HS-5 (cell line): ENCODE measurements at places on chromosomes 16 and 17.

- no peak for DNase-seq
Measured at GRCh38 chr17:27295945-27296344, 2.0 kb downstream of the WSB1 start.

- DNase-seq = no peak
Measured at GRCh38 chr16:86363836-86364618, 146.3 kb upstream of the FOXF1 start.

DNA sequence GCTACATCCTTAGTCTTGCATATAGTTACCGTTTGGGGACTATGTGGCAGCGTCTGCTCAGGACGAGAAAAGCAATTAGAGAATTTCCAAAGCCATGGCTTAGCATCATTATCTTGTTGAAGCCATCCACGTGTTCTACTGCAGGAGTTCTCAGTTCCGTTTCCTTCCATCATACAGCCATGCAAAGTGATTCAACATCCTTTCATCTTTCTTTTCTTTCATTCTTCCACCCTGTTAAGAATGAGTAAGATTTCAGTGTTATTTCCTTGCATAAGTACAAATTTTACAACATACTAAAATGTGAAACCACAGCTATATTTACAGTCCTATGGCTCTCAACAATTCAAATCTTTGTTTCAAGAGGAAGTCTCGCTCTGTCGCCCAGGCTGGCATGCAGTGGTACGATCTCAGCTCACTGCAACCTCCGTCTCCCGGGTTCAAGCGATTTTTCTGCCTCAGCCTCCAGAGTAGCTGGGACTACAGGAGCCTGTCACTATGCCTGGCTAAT, 3.8 kb downstream of the MARF1 start:
- no peak for DNase-seq

- DNase-seq = no peak
Measured at GRCh38 chr17:21523497-21524210, 147.5 kb downstream of the KCNJ12 start.

- DNase-seq = no peak
Measured at GRCh38 chr16:54176376-54176901, 110.1 kb downstream of the IRX3 start.

GRCh38 chr17:8724451-8724850, 20.2 kb downstream of the CCDC42 start:
- no peak for DNase-seq

DNA sequence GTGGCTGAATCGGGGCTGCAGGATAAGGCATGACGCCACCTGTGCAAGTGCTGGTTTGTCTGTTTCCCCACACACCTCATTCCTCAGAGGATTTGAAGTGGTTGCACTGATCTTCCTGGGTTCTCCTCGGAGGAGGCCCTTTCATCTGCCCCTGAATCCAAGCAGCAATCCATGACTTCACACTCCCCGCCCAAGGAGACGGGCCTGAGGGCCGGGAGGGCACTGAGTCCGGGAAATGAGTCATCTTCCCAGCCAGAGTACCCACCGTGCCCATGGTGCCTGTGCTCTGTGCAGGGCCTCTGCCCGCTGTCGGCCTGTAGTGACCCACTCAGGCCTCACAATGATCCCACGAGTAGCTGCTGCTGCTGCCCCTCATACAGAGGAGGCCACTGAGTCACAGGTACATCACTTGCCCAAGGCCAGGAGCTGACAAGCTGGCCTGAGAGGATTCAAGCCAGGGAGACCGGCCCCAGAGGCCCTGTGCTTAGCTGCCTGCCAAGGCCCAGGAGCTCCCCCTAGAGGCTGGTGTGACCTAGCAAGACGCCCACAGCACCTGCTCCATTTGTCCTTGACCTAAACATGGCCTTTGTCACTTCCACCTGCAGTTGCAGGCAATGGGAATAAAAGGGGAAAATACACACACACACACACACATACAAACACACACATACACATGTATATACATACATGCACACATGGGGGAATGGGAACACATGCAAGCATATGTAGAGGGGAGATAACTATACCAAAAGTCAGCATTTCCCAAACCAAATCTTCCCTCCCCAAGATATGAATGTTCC, 240.0 kb downstream of the C16orf95 start:
- DNase-seq = no peak

- DNase-seq = no peak
Measured at GRCh38 chr16:4512473-4512872, 26.1 kb downstream of the CDIP1 start.

GRCh38 chr17:81452551-81452950, 57.3 kb downstream of the BAHCC1 start:
- no peak for DNase-seq

DNA sequence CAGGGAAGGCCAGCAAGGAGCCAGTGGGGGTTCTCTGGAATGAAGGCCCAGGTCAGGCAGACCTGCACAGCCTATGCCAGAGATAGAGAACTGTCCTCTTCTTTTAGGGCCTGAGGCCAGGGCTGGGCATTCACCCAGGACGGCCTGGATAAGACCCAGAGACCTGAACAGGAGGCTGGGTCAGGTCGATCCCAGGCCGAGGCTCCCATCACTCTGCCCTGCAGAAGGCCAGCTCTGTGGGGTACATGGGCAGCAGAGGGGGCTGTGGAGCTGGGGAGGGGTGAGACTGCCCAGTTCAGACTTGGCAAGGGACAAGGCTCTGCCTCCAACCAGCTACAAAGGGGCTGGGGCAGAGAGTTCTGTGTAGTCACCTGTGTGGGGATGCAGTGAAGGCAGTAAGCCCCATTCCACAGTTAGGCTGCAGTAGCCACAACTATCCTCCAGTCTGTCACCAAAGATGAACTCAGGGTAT, 14.6 kb downstream of the HSD11B2 start:
- DNase-seq = no peak

GRCh38 chr17:28925912-28926365, 23.1 kb upstream of the DHRS13 start:
- peak; percentile 80 for DNase-seq

- peak; percentile 22 for DNase-seq
Measured at GRCh38 chr17:78708510-78708973, 73.5 kb downstream of the CYTH1 start.

- DNase-seq = no peak
Measured at GRCh38 chr16:15033309-15033707, 22.6 kb downstream of the NTAN1 start.

- DNase-seq = peak; percentile 65
Measured at GRCh38 chr16:88306860-88307545, 75.8 kb upstream of the ZNF469 start.

DNA sequence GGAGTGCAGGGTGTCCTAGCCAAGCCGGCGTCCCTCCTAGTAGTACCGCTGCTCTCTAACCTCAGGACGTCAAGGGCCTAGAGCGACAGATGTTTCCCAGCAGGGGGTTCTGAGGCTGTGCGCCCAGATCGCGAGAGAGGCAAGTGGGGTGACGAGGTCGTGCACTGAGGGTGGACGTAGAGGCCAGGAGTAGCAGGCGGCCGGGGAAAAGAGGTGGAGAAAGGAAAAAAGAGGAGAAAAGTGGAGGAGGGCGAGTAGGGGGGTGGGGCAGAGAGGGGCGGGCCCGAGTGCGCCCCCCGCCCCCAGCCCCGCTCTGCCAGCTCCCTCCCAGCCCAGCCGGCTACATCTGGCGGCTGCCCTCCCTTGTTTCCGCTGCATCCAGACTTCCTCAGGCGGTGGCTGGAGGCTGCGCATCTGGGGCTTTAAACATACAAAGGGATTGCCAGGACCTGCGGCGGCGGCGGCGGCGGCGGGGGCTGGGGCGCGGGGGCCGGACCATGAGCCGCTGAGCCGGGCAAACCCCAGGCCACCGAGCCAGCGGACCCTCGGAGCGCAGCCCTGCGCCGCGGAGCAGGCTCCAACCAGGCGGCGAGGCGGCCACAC, at the start of gene MMP2:
Gene MMP2 (plus strand): TSS at position 372 of the 603 bp plus-strand sequence. CDS start 282 bp downstream, outside the sequence.
- DNase-seq = no peak

DNA sequence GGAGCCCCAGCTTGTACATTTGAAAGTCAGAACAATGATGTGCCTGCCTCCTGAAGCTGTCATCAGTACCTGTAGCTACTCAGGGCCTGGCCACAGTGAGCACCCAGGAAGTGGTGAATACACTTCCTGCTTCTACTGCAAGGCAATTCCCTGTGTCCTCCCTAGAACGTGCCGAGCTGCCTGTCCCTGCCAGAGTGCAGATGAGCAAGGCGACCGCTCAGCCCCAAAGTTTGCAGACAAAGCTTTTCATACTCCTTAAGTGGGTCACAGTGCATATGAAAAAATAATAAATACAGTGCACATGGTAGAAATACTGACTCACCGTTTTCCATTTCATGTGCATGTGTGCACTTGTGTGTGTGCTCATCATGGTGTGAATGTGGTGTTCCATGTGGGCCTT, 77.3 kb downstream of the MPRIP start:
- no peak for DNase-seq

GRCh38 chr17:57422574-57423164, 166.3 kb downstream of the MSI2 start:
- peak; percentile 19 for DNase-seq

GRCh38 chr17:72184805-72185204, 64.0 kb downstream of the SOX9 start:
- DNase-seq = no peak

- DNase-seq = no peak
Measured at GRCh38 chr16:47815655-47816054, 340.1 kb downstream of the ABCC12 start.

GRCh38 chr17:72498364-72499210, 377.8 kb downstream of the SOX9 start:
- no peak for DNase-seq

DNA sequence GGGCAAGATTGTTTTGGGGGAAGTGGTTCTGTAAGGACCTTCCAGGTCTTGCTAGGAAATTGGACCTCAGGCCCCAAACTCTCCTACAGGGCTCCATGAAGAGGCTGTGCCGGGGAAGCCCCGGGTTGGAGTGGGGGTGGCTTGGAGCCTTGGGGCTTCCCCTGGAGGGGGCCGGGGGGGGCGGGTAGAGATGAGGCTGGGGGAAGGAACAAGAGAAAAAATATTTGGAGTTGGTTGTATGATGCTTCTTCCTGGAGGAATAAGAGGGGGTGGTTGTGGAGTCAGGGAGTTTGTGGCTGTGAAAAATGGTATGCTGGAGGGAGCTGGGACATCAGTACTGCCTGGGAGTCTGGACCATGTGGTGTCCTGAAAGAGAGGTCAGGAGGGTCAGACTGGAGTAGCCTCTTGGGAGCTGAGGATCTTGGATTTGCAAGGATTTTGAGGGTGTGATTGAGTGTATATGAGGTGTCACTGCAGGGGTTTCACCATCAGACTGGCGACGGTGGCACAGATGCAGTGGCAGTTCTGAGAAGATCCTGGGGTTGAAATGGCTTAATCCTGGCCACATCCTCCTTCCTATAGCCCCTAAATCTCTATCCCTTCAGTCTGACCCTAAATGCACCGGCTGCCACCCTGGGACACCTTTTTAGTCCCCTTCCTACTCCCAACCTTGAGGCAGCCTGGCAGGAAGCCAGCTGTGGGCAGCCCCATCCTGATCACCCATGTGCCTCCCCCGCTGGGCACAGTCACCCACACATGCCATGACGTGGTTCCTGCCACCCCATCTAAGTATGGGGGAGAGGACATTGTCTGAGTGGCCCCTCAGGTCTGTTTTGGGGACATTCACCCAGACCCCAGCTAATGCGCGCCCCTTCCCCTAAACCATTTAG, 10.9 kb downstream of the RARA start:
- no peak for DNase-seq

GRCh38 chr16:81456523-81457325, 12.1 kb downstream of the CMIP start:
- DNase-seq = no peak
